ENCODE measurements at places on chromosomes 4 and X. TPM values are rescaled to one million over a fixed set of nuclear protein-coding genes. Genes with fewer than 3 reads are reported as not detected.

DNA sequence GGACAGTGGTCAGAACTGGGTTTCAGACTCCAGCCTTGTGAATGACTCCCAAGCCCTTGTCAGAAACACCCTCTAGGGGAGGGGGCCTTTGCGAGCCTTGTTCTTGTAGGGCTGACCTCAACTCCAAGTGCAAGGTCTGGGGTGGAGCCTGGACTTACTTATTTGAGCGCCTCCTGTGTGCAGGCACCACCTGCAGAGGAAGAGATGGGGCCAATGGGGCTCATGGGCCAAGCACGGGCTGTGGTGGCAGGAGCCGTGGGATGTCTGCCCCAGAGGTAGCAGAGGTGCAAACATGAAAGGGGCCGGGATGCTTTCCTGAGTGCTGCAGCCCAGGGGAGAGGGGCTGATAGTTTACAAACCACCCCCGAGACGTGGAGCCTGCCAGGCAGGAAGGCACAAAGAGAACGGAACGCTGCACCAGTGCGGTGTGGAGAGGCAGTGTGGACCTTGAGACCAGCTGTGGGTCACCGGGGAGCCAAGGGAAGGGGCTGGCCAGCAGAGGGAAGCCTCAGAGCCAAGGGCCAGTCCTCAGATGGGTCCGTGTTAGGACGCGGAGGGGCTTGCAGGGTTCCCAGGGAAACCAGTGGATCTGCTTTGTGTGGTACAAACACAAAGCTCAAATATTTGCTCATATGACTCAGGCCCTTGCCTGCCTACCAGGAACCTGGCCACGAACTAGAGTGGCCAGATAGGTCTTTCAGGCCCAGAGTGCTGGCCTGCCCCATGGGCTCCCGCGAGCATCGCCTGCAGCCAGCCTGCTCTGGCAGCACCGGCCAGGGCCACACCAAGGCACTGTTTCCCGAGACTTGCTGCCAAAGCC lies 8.7 kb upstream of the TADA2B start:
- DNase-seq, result peak; percentile 89

DNA sequence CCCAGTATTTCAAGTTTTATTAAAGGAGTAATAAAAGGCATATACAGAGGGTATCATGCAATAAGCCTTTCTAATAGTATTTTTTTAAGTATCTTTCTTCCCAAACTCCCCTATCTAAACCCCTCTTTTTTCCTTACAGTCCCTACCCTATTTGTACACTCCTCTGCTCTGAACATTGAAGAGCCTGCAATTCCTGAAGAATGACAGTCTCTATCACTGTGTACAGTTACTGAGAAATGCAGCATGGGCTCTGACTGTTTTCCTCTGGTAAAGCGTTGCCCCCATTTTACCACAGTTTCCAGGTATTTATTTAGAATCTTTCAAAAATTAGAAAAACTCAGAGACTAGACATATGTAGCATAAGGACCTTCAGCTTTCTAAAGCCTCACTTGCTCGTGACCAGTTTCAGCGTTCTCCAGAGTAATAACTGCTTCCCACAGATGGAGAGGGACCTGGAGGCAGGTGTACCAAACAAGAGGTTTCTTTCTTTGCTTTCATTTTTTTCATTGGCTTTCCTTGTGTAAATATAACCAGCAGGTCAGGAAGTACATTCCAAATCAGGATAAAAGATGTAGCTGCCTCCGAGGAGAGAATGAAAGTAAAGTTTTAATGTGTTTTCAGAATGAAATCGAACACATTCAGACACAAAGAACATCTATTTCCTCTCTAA lies 230.8 kb downstream of the CFAP299 start:
- no peak for DNase-seq

DNA sequence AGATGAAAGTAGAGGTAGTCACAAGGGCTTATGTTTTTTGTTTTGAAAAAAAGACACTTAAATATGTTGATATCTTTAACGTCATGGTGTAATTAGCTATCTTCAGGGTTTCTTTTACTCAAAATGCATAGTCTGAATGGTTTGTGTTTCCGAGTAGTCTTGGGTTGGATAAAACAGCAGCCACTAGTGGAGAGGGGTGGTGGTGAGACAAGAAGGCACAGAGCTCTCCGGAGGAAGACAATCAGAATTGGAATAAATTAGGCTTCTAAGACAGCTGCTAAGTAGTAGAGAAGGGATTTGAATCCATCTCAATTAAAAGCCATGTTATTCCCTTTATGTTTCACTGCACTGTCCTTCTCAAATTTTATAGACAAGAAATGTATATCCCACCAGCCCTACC lies 240.4 kb upstream of the VEGFC start:
- no peak for DNase-seq

DNA sequence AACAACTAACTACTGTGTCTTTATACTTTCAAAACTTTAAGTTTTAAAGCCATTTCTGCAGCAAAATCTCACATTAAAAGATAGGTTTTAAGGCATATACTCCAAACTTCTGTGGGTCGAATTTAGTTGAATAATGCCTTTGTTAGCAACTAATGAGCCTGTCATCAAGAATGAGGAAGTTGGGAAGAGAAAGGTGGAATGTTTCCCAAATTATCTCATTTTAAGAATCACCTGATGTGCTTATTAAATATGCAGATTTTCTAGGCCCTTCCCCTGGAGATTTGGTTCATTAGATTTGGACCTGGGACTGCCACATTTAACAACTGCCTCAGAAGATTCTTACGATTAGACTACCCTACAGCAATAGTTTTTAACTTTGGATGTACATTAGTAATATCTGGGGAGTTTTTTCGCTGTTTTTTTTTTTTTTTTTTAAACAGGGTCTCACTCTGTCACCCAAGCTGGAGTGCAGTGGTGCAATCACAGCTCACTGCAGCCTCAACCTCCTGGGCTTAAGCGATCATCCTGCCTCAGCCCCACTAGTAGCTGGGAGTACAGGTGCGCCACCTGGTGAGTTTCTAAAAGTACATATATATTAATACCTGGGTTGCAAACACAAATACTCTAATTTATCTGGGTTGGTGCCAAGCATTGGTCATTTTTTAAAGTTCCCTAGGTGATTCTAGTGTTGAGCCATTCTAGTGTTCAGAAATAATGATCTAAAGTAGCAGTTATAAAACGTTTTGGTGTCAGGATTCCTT lies 16.1 kb upstream of the TASL start:
- DNase-seq, result peak; percentile 35

- peak; percentile 60 for DNase-seq
Observed at GRCh38 chr4:23171976-23172375, 479.2 kb downstream of the GBA3 start.

Gene HSFX3
- total RNA-seq, result not detected

Gene GLRA2
- not detected for total RNA-seq

Gene CWH43
- total RNA-seq, result not detected
